ENCODE measurements at places on chromosomes 1 and 21.

- DNase-seq = no peak
These were observed 40.3 kb upstream of the CCDC27 start for GRCh38 chr1:3711780-3712451.

DNA sequence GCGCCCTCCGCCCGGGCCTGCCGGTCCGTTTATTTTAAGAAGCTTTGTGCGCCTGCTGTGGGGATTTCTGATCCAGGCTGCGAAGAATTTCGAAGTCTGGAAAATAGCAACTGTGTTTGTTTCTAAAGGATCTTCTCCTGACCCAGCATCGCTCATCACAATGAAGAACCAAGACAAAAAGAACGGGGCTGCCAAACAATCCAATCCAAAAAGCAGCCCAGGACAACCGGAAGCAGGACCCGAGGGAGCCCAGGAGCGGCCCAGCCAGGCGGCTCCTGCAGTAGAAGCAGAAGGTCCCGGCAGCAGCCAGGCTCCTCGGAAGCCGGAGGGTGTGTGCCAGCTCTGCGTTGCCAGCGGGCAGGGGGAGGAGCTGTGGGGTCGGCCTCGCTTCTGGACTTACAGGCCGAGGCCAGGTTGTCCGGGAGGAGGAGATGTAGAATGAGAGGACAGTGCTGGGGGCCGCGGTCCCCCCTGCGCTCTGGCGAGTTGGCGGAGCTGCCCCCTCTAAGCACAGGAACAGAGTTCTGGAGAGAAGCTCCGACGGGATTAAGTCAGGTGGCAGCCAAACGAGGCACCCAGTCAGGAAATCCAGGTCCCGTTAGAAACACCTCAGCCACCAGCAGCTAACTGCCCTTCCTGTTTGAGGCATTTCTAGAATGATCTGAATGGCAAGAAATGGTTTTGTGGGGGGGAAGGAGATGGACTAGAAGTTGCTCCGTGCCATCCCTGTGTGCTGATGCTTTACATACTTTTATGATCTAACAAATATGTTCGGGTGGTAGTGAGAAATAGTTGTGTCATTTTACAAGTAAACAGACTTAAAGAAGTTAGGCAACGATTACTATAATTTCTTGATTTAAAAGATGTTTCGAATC lies 948 bp downstream of the TXLNA start:
- peak; percentile 32 for DNase-seq

GRCh38 chr1:74681449-74681848 lies 7.9 kb upstream of the ERICH3 start:
- no peak for DNase-seq

DNA sequence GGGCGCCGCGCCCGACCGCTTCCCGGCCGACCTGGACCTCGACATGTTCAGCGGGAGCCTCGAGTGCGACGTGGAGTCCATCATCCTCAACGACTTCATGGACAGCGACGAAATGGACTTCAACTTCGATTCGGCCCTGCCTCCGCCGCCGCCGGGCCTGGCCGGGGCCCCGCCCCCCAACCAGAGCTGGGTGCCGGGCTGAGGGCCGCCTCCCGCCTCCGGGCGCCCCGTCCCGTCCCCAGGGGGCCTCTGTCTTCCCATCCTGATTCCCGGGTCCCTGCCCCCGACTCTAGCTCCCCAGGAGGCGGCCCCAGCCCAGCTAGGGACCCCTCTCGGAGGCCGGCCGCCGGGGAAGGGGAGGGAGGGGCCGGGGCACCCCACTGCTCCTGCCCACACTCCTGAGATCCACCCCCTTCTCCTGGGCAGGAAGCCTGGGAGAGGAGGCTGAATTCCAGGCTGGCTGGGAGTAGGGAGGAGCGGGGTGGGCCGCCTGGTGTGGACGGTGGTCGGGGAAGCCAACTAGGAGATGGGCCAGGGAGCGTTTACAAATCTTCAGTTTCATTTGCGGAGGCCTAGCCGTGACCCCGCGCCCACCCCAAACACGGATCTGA lies 21.4 kb downstream of the FOXO6 start:
- DNase-seq = no peak

DNA sequence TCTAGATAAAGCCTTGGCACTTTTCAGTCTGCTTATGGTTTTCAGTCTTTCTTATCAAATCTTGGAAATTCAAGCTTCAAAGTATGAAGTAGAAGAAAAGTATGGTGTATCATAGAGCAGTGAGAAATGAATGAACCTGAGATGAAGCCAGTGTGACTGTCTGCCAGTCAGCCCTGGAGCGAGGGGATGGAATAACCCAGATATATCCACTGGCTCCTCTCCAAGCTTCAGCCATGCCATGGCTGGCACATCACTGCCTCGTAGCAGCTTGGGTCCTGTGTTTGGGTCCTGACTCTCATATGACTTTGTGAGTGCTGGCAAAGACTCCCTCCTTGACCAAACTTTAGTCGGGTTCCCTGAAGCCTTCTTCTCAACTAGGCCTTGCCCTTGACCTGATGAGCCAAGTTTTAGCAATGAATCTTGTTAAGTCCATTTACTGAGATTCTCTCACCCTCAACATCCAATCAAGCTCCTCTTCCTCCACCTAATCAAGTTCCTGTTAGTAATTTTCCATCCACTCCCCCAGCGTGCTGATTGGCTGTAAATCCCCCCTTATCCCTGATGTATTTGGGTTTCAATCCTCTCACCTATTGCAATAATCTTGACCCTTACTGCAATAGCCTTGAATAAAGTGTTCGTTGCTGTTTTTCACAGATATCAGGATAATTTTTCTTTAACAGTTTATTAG lies 62.5 kb upstream of the PRDX6 start:
- no peak for DNase-seq

- no peak for DNase-seq
These were observed 19.3 kb downstream of the SERTAD4 start for GRCh38 chr1:210251680-210252490.
